ENCODE measurements at places on chromosomes 4 and X.

- peak; percentile 18 for DNase-seq
Observed at GRCh38 chr4:171812665-171813525, at the start of gene GALNTL6. Gene GALNTL6 (plus strand): TSS chr4:171813404.

- no peak for DNase-seq
Observed at GRCh38 chr4:82284475-82284857, 89.3 kb downstream of the HNRNPD start.

- no peak for DNase-seq
Observed at GRCh38 chr4:8165374-8165896, 6.8 kb upstream of the ABLIM2 start.

DNA sequence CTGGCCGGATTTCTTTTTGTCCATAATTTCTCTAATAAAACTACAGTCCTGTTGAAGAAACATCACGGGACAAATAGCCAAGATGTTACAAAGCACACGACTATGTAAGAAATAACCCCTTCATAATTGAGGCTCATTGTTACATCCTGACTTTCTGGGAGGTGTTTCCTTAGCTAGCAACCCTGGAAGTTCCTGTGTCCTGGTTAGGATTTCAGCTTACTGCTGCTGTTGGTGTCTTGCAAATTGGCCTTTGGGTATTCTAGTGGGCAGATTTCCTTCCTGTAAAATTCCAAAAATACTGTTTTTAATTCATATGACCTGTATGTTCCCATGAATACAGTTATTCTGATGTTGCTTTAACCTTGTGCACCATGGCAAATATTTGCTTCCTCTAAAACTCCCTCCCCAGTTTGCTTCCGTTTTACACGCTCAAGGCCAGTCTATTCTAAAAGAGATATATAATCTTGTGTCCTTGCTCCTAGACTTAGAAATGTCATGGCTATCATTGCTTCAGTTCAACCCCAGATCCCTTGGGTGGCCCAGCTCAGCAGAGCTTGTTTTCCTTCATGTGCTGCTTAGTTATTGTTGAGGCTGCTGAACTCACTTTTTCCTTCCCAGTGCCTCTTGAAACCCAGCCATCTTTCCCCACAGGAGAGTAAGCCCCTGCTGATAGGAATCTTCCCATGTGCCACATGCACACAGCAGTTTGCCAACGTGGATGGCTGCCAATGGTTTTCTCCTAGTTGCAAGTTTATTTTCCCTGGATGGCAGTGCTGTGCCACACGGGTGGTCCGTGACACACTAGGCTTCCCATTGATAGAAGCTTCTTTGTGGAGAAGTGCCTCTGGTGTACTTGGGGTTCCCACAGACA is 75.8 kb downstream of the TSPAN7 start:
- DNase-seq: no peak

- no peak for DNase-seq
Observed at GRCh38 chr4:53189011-53189410, 176.8 kb downstream of the SCFD2 start.

- no peak for DNase-seq
Observed at GRCh38 chr4:17091104-17091503, 192.7 kb upstream of the LDB2 start.

- no peak for DNase-seq
Observed at GRCh38 chr4:183284258-183284785, 35.8 kb downstream of the CLDN22 start.

DNA sequence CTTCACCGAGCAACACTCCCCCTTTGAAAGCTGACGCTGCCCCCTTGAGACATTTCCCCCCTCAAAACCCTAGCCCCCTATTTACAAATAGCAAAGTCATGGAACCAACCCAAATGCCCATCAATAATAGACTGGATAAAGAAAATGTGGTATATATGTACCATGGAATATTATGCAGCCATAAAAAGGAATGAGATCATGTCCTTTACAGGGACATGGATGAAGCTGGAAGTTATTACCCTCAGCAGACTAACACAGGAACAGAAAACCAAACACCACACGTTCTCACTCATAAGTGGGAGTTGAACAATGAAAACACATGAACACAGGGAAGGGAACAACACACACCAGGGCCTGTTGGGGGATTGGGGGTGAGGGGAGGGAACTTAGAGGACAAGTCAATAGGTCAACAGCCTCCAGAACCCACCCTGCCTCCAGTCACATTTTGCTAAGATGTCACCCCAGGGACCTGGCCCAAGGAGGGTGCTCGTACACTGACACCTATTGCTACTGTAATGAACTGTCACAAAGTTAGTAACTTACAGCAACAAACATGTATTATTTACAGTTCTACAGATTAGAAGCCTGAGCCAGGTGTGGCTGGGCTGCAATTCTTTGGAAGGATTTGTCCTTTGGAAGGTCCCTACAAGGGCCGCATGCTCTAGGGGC is 20.6 kb downstream of the SCD5 start:
- DNase-seq: no peak

DNA sequence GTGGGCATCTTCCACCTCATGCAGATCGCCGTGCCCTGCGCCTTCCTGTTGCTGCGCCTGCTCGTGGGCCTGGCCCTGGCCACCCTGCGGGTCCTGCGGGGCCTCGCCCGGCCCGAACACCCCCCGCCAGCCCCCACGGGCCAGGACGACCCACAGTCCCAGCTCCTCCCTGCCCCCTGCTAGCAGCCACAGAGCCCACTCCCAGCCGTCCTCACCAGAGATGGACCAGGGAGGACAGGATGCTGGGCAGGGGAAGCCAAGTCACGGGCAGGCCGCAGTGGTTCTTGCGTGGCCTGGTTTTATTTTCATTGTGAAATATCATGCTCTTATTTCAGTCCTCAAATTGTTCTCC is 15.1 kb downstream of the DGKQ start:
- no peak for DNase-seq

DNA sequence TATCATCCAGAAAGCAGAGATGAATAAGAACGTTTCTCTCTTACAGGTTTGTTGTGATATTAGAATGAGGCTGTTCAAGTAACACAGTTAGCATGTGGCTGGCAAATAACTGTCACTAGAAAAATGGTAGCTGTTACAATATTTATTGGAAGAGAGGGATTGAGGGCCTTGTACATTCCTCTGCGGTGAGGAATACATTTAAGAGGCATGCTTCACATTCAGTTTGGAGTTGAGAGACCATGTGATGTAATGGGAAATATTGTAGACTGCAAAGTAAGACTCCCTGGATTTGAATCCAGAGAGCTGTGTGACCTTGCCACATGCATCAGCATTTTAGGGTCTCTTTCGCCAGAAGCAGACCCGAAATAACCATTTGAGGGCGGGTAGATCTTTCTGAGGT is 104.8 kb upstream of the KIT start:
- no peak for DNase-seq

- no peak for DNase-seq
Observed at GRCh38 chr4:149799546-149799945, 16.1 kb downstream of the IQCM start.

All from GM12891 (cell line).